ENCODE measurements at places on chromosomes 6 and 20.

- DNase-seq: no peak
Measured at GRCh38 chr20:21100578-21101452, 5.3 kb downstream of the LINC00237 start.

DNA sequence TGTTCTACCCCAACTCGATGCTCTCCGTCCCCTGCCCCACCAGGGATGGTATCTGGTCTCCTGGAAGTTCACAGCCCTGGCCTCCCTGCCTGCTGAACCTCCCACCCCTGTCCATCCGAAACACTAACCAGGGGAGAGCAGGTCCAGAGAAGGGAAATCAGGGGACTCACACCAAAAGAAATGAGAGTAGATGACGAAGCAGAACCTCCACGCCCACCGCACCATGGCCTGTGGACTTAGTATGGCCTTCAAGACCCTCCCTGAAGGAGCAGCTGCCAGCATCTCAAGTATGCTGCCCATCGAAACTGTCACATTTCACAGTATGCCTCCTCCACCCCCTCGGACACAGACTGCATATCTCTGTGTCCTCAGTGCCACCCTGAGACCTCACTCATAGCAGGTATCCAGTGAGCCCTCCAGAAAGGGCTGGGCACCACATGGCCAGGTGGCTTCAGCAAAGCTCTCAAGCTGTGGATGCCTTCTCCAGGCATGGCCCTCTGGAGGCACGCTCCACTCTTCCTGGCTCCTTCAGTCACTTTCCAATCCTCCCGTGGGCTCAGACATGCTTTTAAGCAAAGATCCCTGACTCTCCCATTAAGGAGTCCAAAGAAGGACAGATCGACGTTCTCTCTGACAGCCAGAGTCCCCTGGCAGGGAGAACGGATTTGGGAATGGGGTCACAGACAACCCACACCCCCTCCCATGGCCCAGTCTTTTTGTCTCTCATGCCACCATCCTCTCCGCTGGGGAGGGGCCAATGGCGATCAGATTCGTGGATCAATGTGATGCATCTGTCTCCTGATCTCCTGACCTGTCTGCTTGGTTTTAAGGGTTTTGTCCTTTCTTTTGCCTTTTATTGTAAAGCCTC, 158.4 kb downstream of the ANKRD60 start:
- no peak for DNase-seq

GRCh38 chr6:97703661-97704060, 420.6 kb upstream of the MMS22L start:
- DNase-seq: no peak

DNA sequence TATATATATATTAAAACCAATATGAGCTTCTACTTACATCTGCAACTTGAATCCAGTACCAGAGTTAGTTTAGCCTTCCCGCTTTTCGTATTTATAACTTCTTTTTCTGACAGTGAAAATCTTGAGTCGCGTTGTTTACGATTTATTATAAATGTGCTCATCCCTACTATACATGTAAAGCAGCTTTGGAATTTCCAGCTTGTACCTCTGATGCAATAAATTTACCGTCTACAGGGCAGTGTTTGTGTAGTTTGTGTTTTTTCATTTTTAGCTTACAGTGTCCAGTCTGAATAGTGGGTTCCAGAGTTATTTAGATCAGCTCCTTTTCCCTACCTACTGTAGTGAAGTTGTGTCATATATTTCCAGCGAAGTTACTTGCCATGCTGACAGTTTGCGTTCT, 66.3 kb downstream of the TIAM2 start:
- DNase-seq: no peak

- DNase-seq: no peak
Measured at GRCh38 chr6:8177721-8178120, 75.4 kb upstream of the EEF1E1 start.

GRCh38 chr6:2697291-2697690, 53.4 kb downstream of the MYLK4 start:
- DNase-seq: no peak

- DNase-seq: no peak
Measured at GRCh38 chr6:2890976-2891767, 11.9 kb downstream of the SERPINB9 start.

DNA sequence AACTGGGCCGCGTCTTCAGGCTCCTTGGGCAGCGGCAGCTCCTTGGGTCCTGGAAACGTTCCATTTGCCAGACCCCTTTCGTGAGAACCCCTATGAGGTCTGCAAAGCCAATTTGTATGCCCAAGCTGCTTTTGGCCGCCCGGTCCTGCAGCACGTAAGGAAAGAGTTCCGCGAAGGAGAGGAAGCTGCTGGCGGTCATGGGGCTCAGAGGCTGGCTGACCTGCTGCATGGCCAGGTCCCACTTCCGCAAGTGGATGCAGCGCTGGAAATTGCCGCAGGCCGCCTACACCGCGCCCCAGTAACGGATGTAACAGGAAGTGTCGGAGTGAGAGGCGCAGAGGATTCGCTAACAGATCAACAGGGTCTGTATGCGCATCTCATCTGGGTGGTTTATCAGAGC, 18.8 kb downstream of the RFPL4B start:
- DNase-seq: no peak

DNA sequence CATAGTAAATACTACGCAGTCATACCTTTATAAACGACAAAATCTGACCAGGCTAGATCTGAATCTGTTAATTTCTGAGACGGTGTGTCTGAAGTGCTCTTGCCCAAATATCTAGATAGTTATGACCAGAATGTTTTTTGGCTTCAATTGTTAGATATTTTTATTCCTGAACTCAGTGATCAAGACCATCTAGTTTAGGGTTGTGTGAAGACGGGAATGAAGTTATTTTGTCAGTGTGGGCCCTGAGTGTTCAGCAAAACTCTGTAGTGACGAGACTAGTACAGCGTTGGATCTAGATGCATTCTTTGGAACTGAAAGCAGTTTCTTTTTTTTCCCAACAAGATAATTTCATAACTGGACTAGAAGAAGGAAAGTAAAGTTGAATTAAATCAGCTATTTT, 3.1 kb downstream of the STXBP5 start:
- DNase-seq: no peak

GRCh38 chr20:2446845-2447244, 23.7 kb downstream of the SNRPB start:
- DNase-seq: no peak
